HepG2 (cell line): ENCODE measurements at places on chromosomes 1 and 21.

- no peak for DNase-seq
Observed at GRCh38 chr1:226233293-226233692, 9.8 kb downstream of the MIXL1 start.

GRCh38 chr1:197914510-197914909 lies 2.7 kb upstream of the LHX9 start:
- DNase-seq = no peak

GRCh38 chr1:203565049-203565448 lies 61.6 kb upstream of the ATP2B4 start:
- no peak for DNase-seq

GRCh38 chr1:225660544-225660946 lies 7.6 kb upstream of the ENAH start:
- no peak for DNase-seq

DNA sequence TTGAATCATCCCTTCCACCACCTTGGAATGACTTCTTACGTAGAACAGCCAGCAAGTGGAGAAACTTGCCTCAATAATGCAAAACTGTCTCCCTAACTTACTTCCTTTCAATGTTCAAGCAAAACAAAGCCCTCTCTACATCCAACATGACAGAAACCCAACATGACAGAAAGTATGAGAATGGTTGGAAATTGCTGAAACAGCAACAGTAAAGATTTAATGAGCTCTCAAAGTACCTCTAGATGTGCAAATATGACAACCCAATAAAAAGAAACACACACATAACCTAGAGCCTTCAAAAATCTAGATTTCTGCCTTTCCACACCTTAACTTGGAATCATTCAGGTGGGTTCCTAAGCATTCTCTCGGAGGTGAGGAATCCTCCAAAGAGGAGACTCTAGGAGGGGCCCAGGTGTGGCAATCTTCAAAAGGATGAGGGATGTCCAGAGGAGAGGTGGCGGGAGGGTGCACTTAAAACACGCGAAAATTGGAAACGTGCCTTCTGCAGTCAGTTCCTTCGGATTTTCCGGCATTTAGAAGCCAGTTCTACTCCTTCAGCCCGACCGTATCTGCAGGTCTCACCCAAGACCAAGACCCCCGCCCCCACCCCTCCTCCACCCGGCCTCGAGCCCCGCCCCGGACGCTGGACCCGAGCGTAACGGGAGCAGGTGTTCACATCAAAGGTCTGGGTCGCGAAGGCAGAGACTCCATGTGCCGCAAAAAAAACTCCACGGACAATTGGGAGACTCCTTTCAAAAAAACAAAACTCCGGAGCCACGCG lies 996 bp upstream of the MGST3 start:
- no peak for DNase-seq

DNA sequence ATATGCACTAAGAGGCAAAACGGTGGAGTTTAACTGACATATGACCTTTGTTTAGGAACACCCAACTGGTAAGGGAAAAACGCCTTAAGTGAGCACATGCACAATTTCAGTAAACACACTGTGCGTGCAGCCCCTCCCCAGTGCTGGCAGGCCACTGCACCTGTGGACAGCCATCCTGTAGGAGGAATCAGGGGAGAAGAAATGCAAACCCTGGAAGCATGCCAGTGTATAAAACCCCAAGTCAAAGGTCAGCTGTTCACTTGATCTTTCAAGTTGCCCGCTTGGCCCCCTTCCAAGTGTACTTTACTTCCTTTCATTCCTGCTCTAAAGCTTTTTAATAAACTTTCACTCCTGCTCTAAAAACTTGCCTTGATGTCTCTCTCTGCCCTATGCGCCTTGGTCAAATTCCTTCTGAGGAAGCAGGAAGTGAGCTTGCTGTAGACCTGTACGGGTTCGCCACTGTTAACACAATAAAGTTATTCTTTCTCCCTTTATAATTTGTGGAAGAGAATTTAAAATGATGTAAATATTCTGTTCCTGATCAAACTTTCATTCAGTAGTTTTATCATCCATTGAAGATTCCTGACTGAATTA lies 31.8 kb downstream of the USP25 start:
- peak; percentile 59 for DNase-seq

- no peak for DNase-seq
Observed at GRCh38 chr1:157882580-157882979, 41.0 kb upstream of the CD5L start.

DNA sequence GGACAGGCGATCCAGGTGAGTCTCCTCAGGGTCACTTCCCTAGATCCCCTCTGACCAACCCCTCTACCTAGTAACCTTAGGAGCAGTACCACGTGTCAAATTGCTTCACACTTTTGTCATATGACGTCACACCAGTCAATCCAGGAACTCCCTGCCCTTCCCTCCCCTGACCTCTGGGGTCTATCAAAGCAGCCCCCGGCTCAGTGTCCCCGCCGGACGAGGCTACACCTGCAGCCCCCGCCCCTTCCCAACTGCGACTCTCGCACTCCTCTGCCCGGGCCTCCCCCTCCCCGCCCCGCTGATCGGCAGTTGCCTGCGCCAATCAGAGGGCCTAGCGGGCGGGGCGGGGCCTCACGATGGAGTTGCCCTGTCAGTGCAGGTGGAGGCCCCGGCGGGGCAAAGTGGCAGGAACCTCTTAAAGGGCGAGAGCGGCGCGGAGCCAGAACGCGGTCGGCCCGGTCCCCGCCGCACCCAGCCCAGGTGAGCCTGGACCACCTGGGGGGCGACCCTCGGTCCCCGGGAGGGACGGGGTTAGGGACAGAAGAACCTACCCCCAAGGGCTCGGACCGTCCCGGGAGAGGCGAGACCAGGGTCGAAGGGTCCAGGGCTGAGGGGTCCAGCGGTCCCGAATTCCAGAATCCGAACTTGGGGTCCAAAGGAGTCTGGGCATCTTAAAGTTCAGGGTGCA lies 27.5 kb upstream of the EPB41 start:
- peak; percentile 80 for DNase-seq

- no peak for DNase-seq
Observed at GRCh38 chr21:32917362-32918135, 108.2 kb upstream of the OLIG2 start.
